Aorta (tissue), 5 donors: ENCODE measurements at places on chromosomes 2 and 18. TPM values are rescaled to one million over a fixed set of nuclear protein-coding genes. Genes with fewer than 3 reads are reported as not detected.

DNA sequence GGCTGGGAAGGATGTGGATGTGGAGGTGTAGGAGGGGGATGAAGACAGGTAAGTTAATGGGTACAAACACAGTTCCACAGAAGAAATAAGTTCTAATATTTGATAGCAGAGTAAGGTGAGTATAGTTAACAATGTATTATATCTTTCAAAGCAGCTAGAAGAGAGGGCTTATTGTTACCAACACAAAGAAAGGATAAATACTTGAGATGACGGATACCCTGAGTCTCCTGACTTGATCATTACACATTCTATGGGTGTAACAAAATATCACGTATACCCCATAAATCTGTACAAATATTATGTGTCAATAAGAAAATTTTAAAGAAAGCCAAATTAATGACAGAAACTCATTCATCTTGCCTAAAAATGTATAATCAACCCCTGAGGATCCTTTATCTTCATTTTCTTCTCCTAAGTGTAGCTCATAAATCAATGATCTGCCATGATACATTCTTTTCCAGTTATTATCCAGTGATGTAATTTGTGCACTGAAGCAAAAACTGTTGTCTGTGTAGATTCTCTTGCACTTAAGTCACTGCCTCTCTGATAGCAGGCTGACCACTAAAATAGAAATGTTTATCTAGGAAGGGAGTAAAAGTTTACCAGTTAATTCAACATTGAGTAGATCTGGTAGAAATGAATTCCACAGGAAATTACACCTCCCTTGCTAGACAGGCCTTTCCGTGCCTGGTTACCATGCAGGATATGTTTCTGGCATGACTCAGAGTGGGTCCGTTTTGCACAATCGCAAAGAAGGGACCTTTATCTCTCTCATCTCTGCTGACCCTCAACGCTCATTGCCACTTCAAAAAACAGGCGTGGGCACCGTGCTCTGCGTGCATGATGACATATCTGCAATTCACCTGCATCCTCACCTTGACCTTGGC lies 249.7 kb upstream of the NCKAP5 start:
- no peak overlapping the region for H3K4me3 ChIP-seq
- no peaks in the 10 kb centered on the region for H3K4me1 ChIP-seq
- H3K27ac ChIP-seq: no peak overlapping the region
- no peaks in the 10 kb centered on the region for H3K27me3 ChIP-seq
- H3K36me3 ChIP-seq: no peaks in the 10 kb centered on the region

GRCh38 chr2:207037896-207038295 lies 98.6 kb downstream of the CPO start:
- H3K36me3 ChIP-seq: no peaks in the 10 kb centered on the region
- no peak overlapping the region for H3K4me3 ChIP-seq
- peaks cover 2% of the 10 kb centered on the region for H3K4me1 ChIP-seq
- H3K27me3 ChIP-seq: no peaks in the 10 kb centered on the region
- H3K27ac ChIP-seq: no peak overlapping the region

DNA sequence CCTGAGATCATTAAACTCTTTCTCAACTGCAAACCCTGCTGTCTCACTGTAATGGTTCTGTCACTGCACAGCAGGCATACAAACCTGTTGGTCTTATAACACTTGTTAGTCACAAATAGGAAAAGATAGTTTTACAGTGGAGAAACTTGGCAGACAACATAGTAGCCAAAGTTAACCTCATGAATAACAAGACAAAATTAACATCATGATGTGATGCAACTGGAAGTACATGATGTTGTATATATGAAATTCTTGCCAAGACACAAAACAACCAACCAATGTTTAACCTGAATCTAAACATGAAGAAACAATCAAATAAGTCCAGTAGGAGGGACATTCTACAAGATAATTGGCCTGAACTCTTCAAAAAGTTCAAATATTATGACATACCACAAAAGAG lies 189.3 kb downstream of the RNF152 start:
- DNase-seq: no peak
- no peak overlapping the region for H3K4me3 ChIP-seq
- H3K36me3 ChIP-seq: no peaks in the 10 kb centered on the region
- H3K27me3 ChIP-seq: no peaks in the 10 kb centered on the region
- no peak overlapping the region for H3K27ac ChIP-seq

DNA sequence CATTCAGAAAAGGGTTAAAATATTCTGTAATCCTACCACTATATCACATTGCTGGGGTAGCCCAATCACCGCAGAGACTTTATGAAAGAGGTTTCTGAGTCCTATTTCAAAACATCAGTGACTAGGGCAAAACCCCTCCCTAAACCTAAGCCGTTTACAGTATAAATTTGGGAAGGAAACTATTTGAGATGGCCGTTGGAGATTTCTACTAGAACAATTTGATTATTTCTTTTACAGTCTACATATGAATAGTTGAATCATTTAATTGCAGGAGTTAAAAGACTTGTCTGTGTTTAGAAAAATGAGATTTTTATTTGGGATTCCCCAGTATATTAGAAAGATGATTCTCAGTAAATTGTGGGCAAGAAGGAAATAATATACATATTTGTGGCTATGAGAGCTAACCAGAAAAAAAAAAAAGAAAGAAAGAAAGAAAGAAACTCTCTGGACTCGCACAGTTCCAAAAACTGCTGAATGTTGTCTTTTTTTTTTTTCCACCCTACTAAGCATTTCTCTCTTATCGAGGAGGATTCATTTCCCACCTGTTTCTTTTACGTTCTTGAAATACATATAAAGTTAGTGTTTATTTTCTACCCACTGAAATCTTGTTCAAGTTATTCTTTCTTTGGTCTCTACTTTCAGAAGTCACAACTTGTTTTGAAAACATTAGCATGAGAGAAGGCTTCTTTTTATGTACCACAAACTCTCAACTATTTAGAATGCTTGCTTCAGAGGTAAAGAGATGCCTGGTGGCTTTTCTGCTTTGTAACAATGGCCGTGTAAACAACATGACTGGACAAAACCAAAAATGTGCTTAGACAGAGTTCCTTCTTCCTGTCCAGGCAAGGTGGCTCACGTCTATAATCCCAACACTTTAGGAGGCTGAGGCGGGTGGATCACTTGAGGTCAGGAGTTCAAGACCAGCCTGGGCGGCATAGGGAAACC lies 65.9 kb downstream of the BCL2 start:
- H3K27ac ChIP-seq: no peak overlapping the region
- H3K36me3 ChIP-seq: no peaks in the 10 kb centered on the region
- no peak overlapping the region for H3K4me3 ChIP-seq
- no peaks in the 10 kb centered on the region for H3K27me3 ChIP-seq
- DNase-seq: no peak

DNA sequence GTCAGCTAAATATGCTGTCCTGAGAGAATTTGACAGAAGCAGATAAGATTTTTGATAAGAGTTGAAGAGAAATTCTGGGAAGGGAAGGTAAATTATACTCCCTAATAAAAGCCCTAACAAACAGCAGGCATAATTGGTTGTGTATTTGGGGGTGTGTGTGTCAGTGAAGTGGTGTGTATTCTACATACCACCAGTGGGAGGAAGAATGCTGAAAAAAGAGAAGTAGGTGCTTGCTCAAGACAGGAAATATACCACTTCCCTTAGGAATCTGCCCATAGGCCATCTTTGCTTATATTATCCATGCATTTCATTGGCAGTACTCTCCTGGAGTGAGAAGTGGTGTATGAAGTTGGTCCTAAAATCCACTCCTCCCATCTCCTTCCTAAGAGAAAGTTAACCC lies 76.2 kb downstream of the FMNL2 start:
- H3K4me3 ChIP-seq: no peak overlapping the region
- H3K36me3 ChIP-seq: no peaks in the 10 kb centered on the region
- no peak overlapping the region for H3K27ac ChIP-seq
- H3K27me3 ChIP-seq: no peaks in the 10 kb centered on the region
- DNase-seq: no peak
- H3K4me1 ChIP-seq: peaks cover 6% of the 10 kb centered on the region

DNA sequence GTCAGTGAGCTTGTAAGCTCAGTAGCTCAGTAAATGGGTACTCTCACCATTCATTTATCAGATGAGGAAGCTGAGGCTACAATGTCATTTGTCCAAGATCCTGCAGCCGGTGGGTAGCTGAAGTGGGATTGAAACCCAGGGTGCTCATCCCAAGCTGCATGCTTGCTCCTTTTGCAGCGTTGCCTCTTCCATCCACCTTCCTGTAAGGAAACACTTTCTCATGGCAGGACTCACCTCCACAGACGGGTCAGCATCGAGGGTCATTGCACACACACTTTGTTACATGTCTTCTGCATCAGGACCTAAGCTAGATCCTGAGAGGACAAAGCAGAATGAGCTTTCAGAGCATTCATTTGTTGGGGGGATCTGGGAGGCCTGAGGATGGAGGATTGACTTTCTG lies 60.7 kb downstream of the ACOXL start:
- H3K27ac ChIP-seq: no peak overlapping the region
- no peaks in the 10 kb centered on the region for H3K27me3 ChIP-seq
- H3K4me3 ChIP-seq: no peak overlapping the region
- no peaks in the 10 kb centered on the region for H3K4me1 ChIP-seq
- DNase-seq: no peak

- DNase-seq: peak; percentile 57
- no peaks in the 10 kb centered on the region for H3K36me3 ChIP-seq
- no peaks in the 10 kb centered on the region for H3K27me3 ChIP-seq
- H3K4me1 ChIP-seq: no peaks in the 10 kb centered on the region
Observed at GRCh38 chr2:224584111-224584784, 915 bp downstream of the CUL3 start.

DNA sequence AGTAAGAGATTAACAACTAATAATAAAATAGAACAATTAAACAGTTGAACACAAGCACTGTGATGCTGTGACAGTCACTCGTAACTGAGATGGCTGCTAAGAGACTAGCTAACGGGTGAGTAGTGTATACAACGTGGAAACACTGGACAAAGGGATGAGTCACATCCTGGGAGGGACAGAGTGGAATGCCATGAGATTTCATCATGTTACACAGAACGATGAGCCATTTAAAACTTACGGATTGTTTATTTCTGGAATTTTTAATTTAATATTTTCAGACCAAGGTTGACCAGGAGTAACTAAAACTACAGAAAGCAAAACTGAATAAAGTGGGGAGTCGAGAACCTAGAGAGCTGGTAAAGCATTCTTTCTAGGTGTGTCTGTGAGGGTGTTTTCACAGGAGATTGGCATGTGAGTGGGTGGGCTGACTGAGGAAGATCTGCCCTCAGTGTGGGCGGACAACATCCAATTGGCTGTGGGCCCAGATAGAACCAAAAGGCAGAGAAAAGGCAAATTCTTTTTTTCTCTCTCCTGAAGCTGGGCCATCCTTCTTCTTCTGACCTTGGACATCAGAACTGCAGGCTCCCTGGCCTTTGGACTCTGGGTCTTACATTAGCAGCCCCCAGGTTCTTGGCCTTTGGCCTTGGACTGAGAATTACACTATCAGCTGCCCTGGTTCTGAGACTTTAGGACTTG lies 14.6 kb downstream of the TMSB10 start:
- H3K27ac ChIP-seq: no peak overlapping the region
- no peaks in the 10 kb centered on the region for H3K4me1 ChIP-seq
- H3K36me3 ChIP-seq: no peaks in the 10 kb centered on the region

DNA sequence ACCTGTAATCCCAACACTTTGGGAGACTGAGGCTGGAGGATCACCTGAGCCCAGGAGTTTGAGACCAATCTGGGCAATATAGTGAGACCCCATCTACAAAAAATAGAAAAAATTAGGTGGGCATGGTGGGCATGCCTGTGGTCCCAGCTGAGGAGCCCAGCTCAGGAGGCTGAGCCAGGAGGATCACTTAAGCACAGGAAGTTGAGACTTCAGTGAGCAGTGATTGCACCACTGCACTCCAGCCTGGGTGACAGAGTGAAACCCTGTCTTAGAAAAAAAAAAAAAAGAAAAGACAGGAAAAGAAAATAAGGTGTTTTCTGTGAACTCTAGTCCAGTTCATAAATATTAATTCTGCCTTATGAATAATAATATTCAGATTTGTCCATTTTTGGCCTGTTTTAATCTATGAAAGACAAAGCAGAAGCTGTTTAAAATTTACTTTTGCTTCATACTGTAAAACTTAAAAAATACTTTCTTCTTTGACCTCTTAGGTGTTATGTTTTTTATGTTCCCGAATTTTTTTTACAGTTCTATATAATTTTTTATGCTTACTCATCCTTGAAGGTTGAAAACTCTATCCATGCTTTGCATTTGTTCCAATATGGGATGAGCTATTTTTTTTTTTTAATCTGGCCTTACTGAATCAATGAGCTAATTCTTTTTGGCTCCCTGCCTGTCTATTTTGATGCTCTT lies 8.4 kb upstream of the ANXA4 start:
- no peak for DNase-seq
- no peaks in the 10 kb centered on the region for H3K27me3 ChIP-seq
- H3K4me3 ChIP-seq: no peak overlapping the region
- H3K4me1 ChIP-seq: no peaks in the 10 kb centered on the region
- no peak overlapping the region for H3K27ac ChIP-seq

GRCh38 chr18:50281972-50282520 lies 723 bp upstream of the MBD1 start:
- H3K27me3 ChIP-seq: no peaks in the 10 kb centered on the region
- DNase-seq: no peak
- peak overlapping the region; percentile 6 for H3K27ac ChIP-seq
- peaks cover 3% of the 10 kb centered on the region for H3K4me1 ChIP-seq
- no peaks in the 10 kb centered on the region for H3K36me3 ChIP-seq

GRCh38 chr2:31694444-31694843 lies 113.7 kb upstream of the SRD5A2 start:
- H3K36me3 ChIP-seq: no peaks in the 10 kb centered on the region
- no peaks in the 10 kb centered on the region for H3K4me1 ChIP-seq

- H3K4me3 ChIP-seq: no peak overlapping the region
- no peaks in the 10 kb centered on the region for H3K4me1 ChIP-seq
- peaks cover 14% of the 10 kb centered on the region for H3K36me3 ChIP-seq
- DNase-seq: no peak
Observed at GRCh38 chr2:190979906-190980629, 33.9 kb downstream of the STAT1 start.

DNA sequence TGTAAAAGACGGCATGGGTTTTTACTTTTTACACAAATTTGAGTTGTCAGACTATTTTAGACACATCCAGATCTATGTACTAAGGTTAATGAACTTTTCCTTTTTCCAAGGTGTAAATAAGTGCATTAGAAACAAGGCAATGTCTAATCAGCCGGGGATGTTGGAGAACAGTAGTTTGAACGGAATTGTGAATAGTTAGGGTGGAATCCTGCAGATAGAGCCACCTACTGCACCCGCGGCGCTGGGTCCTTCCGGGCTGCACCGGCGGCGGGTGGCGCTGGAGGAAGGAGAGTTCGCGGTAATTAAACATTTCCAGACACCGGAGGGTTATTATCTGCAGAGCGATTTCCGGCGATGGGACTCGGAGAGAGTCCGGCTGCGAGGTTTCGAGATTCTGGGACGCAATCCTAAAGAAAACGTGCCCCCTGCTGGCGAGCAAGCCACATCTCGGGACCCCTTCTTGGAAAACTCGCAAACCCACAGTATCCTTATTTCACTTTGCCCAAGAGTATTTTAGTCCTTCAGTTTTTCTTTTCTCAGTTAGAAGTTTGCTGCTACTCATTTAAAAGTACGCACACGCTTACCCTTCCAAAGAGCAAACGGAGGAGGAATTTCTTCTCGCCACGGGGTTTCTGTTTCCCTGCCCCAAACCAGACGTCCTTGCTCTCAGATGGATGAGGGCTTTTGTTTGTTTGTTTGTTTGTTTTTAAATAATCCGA lies 4.5 kb upstream of the OSR1 start:
- DNase-seq: peak; percentile 86
- no peaks in the 10 kb centered on the region for H3K4me1 ChIP-seq
- H3K27me3 ChIP-seq: no peaks in the 10 kb centered on the region
- no peaks in the 10 kb centered on the region for H3K36me3 ChIP-seq
- no peak overlapping the region for H3K27ac ChIP-seq
- H3K4me3 ChIP-seq: peak overlapping the region; percentile 88

TNFRSF11A gene
- total RNA-seq: 8.2 TPM

PKDCC gene
- total RNA-seq: 258 TPM

FANCL gene
- total RNA-seq: 20.4 TPM

CRIM1 gene
- 727 TPM for total RNA-seq

PLEKHH2 gene
- total RNA-seq: 38.0 TPM
